ENCODE measurements at places on chromosomes 4 and X.

GRCh38 chr4:85995361-85995760 lies 364.5 kb downstream of the MAPK10 start:
- DNase-seq: no peak

DNA sequence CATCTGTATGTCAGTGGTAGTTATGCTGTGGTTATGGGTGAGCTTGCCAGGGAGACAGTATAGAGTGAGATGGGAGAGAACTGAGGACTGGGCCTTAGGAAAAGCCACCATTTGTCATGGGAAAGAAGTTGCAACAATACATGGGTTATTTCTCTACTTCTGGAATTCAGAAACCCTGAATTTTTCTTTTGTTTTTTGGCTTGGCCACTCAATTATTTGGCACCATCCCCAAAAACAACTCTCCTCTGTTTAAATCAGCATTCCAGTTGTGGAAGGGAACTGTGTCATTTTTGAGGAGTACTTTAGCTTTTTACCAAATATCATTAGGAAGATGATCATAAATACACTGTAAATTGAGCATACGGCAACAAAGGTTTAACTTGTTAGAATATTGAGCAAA lies 41.1 kb upstream of the ACSL4 start:
- no peak for DNase-seq

DNA sequence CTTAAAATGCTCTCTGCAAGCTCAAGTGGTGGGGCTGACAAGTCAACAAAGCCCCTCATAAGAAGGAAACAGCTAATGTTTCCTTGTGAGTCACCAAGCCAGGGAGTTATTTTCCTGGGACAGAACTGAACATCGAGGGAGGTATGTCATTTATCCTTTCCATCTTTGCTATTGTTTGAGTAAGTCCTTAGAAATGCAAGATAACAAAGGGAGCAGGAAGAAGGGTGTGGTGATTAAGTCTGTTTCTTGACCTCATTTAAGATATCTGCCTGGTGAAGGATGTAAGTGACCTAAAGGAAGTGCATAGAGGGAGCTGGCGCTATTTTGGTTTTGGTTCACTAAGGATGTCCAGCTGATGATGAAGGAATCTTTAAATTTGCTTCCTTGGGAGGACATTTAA lies 39.9 kb downstream of the ATG4A start:
- DNase-seq: no peak

DNA sequence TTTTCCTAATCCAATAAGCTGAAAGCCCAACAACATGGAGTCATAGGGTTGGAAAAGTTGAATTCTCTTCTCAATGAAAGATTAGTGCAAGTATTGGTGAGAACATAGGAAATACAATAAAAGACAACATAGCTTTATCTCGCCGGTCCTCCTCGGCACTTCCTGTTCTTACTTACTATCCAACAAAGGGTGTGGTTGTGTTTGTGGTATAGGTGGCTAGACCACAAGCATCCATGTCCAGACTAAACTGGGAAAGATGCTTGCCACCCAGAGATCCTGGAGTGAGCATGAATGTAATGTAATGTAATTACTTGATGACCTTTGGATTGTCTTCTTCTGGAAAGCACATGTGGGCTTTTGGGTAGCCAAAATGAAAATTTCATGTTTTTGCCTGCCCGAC lies 223.8 kb downstream of the CPE start:
- DNase-seq: no peak

DNA sequence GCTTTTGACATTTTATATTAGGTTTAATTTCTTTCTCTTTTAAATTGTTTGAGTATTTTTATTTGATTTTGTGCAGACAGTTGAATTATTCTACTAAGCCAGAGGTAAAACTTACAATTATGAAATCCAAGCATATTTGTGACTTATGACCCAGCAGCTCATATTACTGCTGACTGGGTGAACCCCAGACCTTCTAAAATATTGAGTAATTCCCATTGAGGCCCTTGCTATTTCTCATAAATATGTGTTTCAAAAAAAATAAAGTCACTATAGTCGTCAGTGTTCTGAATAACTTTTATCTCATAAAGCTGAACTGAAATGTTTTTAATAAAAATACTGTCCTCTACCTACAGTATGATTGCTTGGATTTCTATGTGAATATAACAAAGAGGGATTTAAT lies 303.1 kb downstream of the IQCM start:
- DNase-seq: no peak
